Osteoblast (primary cell): ENCODE measurements at places on chromosomes 7 and 10. TPM values are rescaled to one million over a fixed set of nuclear protein-coding genes. Genes with fewer than 3 reads are reported as not detected.
A peak's percentile ranks its signal among the peaks of the same experiment; 100 is the strongest.

DNA sequence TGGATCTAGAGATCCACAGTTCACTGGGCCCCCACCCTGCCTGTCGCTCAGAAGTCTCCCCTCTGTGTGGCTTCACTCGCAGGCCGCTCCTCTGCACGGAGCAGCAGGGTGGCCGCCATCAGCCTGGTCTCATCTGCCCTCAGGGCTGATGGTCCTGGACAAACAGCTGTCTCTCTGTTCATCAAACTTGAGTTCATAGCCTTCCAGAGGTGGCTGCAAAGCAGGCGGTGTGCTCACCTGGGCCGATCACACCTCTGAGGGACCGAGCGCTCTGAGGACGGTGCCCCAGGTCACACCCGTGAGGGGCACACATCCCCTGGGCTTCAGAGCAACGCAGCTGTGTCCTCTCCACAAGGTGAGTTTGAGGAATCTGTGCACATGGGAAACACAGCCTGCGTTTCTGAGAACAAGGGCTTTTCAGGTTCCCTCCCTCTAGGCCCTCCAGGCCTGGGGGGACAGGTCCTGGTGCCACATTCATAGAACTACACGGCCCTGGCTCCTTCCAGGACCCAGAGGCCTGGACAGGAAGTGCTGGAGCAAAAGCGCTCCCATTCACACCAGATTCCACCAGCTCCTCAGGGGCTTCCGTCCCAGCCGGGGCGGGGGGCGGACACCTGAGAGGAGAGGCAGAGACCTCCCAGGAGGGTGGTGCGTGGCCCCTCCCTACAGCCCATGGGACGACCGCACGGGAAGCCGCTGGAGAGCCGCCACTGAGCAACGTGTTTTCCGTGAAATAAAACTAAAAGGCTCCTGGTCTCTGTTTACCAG lies 31.2 kb upstream of the FAM20C start:
- H3K27me3 ChIP-seq, result peaks cover 29% of the 10 kb centered on the region
- H3K36me3 ChIP-seq, result no peaks in the 10 kb centered on the region
- peaks cover 4% of the 10 kb centered on the region for H3K4me1 ChIP-seq
- peak; percentile 73 for DNase-seq

CAMK2G gene
- 22.4 and 28.3 TPM in 2 replicates for total RNA-seq

- DNase-seq, result no peak
- H3K27me3 ChIP-seq, result no peaks in the 10 kb centered on the region
- no peak overlapping the region for H3K4me3 ChIP-seq
Measured at GRCh38 chr10:129207297-129207696, 259.7 kb upstream of the MGMT start.

GRCh38 chr10:72658696-72659400 lies 33.0 kb upstream of the MICU1 start:
- no peaks in the 10 kb centered on the region for H3K36me3 ChIP-seq
- no peak overlapping the region for H3K4me3 ChIP-seq
- H3K4me1 ChIP-seq, result no peaks in the 10 kb centered on the region
- H3K27me3 ChIP-seq, result no peaks in the 10 kb centered on the region

GRCh38 chr7:50189371-50189770 lies 96.3 kb upstream of the ZPBP start:
- no peak overlapping the region for H3K4me3 ChIP-seq
- H3K27me3 ChIP-seq, result no peaks in the 10 kb centered on the region
- DNase-seq, result no peak
- H3K27ac ChIP-seq, result no peak overlapping the region

DNA sequence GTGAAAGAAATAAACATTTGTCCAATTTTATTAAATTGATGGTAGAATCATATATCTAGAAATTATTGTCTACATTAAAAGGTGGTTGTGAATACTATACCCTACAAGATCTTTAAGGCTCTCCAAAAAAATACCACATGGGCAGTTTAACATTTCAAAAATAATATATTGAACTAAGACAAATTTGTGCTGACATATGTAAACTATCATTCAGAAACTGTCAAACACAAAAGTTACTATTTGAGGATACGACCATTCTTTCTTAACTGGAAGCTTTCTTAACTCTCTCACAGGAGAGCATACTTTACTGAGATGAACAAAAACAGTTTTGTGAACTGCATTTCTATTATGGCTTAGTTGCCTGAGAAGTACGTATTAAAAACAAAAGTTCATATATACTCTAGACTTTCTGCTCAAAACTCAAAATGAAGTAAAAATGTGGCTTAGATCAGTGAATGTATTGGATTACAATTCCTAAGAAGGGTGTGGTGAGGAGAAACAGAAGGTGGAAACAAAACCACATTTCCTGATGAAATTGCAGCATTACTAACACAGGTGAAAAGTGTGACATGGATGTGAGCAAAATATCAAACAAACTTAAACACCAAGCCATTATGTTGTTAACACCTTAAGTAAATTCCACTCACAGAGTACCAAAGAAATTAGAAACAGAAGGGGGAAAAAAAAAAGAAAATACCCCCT lies 138.5 kb downstream of the SEMA3A start:
- peak; percentile 14 for DNase-seq
- no peak overlapping the region for H3K4me3 ChIP-seq
- H3K27me3 ChIP-seq, result no peaks in the 10 kb centered on the region
- H3K36me3 ChIP-seq, result no peaks in the 10 kb centered on the region

DNA sequence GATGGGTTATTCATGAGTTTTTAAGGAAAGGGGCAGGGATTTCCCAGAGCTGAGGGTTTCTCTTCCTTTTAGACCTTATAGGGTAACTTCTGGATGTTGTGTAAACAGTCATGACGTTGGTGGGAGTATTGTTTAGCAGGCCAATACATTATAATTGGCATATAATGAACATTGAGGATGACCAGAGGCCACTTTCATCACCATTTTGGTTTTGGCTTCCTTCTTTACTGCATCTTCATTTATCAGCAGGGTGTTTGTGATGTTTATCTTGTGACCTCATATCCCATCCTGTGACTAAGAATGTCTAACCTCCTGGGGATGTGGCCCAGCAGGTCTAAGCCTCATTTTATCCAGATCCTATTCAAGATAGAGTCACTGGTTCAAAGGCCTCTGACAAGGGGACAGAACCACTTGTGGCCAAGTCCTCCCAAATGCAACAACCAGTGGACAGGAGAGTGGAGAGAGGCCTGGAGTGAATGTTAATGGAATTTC lies 77.3 kb upstream of the RPA3 start:
- peaks cover 6% of the 10 kb centered on the region for H3K4me1 ChIP-seq
- no peak for DNase-seq
- no peaks in the 10 kb centered on the region for H3K27me3 ChIP-seq
- H3K27ac ChIP-seq, result peak overlapping the region; percentile 34
- no peaks in the 10 kb centered on the region for H3K36me3 ChIP-seq
- H3K4me3 ChIP-seq, result no peak overlapping the region

DNA sequence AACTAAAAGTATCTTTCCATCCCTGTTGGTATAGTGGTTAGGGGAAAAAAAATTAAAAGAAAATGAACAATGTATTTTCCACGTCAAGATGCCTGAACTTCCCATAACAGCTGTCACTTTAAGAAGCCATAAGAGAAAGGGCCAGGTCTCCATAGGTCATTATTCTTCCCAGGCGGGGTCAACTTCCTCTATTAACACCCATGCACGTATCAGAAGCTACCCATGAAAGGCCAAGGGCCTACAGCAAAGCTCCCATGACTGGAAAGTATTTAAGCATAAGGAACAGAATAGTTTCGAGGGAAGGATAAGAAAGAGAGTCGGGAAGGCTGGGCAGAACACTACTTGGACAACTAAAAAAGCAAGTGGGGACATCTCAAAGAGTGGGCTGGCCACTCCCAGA lies 40.1 kb downstream of the RBM28 start:
- no peak for DNase-seq
- H3K27me3 ChIP-seq, result no peaks in the 10 kb centered on the region
- peaks cover 30% of the 10 kb centered on the region for H3K36me3 ChIP-seq
- H3K4me1 ChIP-seq, result peaks cover 6% of the 10 kb centered on the region
- no peak overlapping the region for H3K4me3 ChIP-seq

GRCh38 chr7:140247559-140247958 lies 70.8 kb upstream of the KDM7A start:
- H3K36me3 ChIP-seq, result no peaks in the 10 kb centered on the region
- H3K27ac ChIP-seq, result no peak overlapping the region
- H3K4me3 ChIP-seq, result no peak overlapping the region
- no peak for DNase-seq
- no peaks in the 10 kb centered on the region for H3K4me1 ChIP-seq
- H3K27me3 ChIP-seq, result peaks cover 6% of the 10 kb centered on the region

DNA sequence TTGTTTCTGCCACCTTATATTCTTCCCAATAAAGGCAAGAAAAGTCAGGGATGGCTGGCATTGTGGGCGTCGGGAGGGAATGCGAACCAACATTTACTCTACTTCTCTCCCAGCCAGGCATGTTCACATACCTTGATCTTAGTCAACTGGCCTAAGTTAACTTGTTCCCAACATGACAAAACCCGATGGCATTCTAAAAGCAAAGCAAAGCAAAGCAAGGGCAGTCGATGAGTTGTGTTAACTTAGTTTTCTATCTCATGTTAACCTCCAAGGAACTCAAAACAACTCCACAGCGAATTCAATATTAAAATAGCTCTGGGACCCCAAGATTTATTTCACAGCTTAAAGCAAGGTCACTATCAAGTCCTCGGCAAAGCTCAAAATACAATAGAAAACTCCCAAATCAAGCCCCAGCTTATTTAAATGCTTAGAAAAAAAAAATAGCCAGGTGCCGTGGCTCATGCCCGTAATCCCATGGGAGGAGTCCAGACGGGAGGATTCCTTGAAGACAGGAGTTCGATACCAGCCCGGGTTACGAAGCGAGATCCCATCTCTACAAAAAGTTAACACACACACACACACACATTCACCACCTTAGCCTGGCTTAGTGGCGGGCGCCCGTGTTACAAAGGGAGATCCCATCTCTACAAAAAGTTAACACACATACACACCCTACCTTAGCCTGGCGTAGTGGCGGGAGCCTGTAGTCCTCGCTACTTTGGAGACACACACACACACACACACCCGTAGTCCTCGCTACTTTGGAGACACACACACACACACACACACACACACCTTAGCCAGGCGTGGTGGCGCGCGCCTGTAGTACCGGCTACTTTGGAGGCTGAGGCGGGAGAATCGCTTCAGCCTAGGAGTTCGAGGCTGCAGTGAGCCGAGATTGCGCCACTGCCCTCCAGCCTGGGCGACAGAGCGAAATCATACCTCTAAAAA lies 901 bp upstream of the CCNY start:
- H3K27ac ChIP-seq, result peak overlapping the region; percentile 63
- DNase-seq, result peak; percentile 70
- peaks cover 25% of the 10 kb centered on the region for H3K4me1 ChIP-seq
- H3K27me3 ChIP-seq, result no peaks in the 10 kb centered on the region
- H3K36me3 ChIP-seq, result no peaks in the 10 kb centered on the region
- peak overlapping the region; percentile 84 for H3K4me3 ChIP-seq

DNA sequence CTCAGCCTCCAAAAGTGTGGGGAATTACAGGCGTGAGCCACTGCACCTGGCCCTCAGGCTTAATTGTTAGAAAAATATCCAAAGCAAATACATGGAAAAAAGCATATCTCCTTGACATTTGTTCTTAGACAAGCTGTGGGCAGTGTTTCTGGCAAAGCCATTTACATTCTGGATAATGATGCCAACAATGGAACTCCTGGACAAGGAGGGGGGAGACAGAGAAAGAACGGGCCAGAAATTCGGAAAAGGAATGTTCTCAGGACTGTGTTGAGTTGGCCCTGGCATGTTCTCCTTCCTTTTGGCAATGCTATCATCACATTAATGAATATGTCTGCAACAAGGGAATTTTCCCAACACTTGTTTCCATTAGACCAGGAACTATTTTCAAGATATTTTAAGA lies 88.7 kb downstream of the UBE2H start:
- no peak for DNase-seq
- no peaks in the 10 kb centered on the region for H3K36me3 ChIP-seq
- H3K27ac ChIP-seq, result no peak overlapping the region
- no peaks in the 10 kb centered on the region for H3K27me3 ChIP-seq

VWDE gene
- under 0.01 TPM in 1 of 2 replicates, not detected in the other for total RNA-seq

AKR1C2 gene
- 38.6 and 46.0 TPM in 2 replicates for total RNA-seq

- H3K4me1 ChIP-seq, result peaks cover 11% of the 10 kb centered on the region
- no peak overlapping the region for H3K4me3 ChIP-seq
- H3K27ac ChIP-seq, result no peak overlapping the region
- DNase-seq, result no peak
- H3K27me3 ChIP-seq, result no peaks in the 10 kb centered on the region
- no peaks in the 10 kb centered on the region for H3K36me3 ChIP-seq
Measured at GRCh38 chr7:22712999-22713398, 14.0 kb upstream of the IL6 start.

GRCh38 chr7:149685455-149685854 lies 87.9 kb downstream of the ZNF467 start:
- no peaks in the 10 kb centered on the region for H3K27me3 ChIP-seq
- peak overlapping the region; percentile 11 for H3K4me3 ChIP-seq
- H3K36me3 ChIP-seq, result no peaks in the 10 kb centered on the region
- peak overlapping the region; percentile 50 for H3K27ac ChIP-seq
- no peak for DNase-seq

IDE gene
- 36.9 and 42.4 TPM in 2 replicates for total RNA-seq

DNA sequence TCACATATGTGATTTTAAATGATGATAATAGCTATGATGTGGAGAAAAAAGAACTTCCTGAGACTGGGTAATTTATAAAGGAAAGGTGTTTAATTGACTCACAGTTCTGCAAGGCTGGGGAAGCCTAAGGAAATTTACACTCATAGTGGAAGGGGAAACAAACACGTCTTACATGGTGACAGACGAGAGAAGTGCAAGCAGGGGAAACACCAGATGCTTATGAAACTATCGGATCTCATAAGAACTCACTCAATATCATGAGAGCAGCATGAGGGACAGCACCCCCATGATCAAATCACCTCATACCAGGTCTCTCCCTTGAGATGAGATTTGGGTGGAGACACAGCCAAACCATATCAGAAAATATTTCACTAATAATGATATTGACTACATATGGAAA lies 4.1 kb upstream of the LIPN start:
- no peak overlapping the region for H3K27ac ChIP-seq
- no peaks in the 10 kb centered on the region for H3K27me3 ChIP-seq
- no peaks in the 10 kb centered on the region for H3K36me3 ChIP-seq
- H3K4me1 ChIP-seq, result peaks cover 8% of the 10 kb centered on the region
- DNase-seq, result no peak

MARVELD1 gene
- total RNA-seq, result 56.6 and 57.5 TPM in 2 replicates

CYP3A4 gene
- not detected in 2 replicates for total RNA-seq

- DNase-seq, result no peak
- no peak overlapping the region for H3K27ac ChIP-seq
- no peaks in the 10 kb centered on the region for H3K4me1 ChIP-seq
- H3K4me3 ChIP-seq, result no peak overlapping the region
- no peaks in the 10 kb centered on the region for H3K36me3 ChIP-seq
Measured at GRCh38 chr7:29884399-29885272, 78.3 kb downstream of the WIPF3 start.

- H3K4me1 ChIP-seq, result no peaks in the 10 kb centered on the region
- no peak overlapping the region for H3K4me3 ChIP-seq
- H3K27ac ChIP-seq, result no peak overlapping the region
- H3K36me3 ChIP-seq, result no peaks in the 10 kb centered on the region
- peaks cover 52% of the 10 kb centered on the region for H3K27me3 ChIP-seq
Measured at GRCh38 chr10:14312014-14312413, 18.7 kb downstream of the FRMD4A start.

DNA sequence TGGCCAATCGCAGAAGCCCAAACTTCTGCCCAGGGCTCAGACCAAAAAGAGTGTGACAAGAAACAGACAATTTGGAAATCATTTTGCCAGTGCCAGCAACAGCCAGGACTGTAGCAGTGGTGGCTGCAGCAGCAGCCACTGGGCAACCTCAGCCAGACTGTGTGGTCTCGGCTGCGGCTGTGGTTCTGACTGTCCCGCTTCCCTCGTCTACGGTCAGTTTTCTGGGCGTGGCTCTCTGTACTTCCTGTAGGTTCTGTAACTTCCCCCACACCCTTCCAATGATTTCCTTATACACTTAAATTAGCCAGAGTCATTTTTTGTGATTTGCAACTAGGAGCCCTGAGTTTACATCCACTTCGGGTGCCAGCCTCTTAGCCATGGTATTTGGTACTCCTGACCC lies 39.9 kb downstream of the CYTH3 start:
- peaks cover 24% of the 10 kb centered on the region for H3K4me1 ChIP-seq
- no peak overlapping the region for H3K27ac ChIP-seq
- H3K4me3 ChIP-seq, result no peak overlapping the region
- DNase-seq, result peak; percentile 79
- no peaks in the 10 kb centered on the region for H3K36me3 ChIP-seq
- no peaks in the 10 kb centered on the region for H3K27me3 ChIP-seq
